Osteocyte (in vitro differentiated cells): ENCODE measurements at places on chromosomes 7 and 10.

- no peak for DNase-seq
Measured at GRCh38 chr7:47474211-47474936, 107.5 kb downstream of the TNS3 start.

GRCh38 chr7:4939971-4940728 lies 18.8 kb downstream of the MMD2 start:
- no peak for DNase-seq

GRCh38 chr10:58781873-58782488 lies 269.3 kb downstream of the BICC1 start:
- no peak for DNase-seq

DNA sequence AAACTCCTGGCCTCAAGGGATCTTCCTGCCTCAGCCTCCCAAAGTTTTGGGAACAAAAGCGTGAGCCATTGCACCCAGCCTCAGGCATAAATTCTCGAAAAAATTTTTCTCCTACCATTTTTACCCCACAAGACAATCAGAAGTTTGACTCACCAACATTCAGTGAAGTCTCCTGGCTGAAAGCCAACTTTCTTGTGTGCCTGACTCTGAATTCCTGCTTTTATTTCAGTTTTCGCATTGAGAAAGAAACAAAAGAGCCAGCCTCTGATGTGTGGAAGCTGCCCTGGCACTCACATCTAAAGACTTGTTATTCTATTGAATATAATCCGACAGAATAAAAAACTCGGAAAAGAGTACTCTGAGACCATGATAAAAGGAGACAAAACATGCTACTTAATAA lies 402.9 kb downstream of the MAGI2 start:
- DNase-seq, result no peak

DNA sequence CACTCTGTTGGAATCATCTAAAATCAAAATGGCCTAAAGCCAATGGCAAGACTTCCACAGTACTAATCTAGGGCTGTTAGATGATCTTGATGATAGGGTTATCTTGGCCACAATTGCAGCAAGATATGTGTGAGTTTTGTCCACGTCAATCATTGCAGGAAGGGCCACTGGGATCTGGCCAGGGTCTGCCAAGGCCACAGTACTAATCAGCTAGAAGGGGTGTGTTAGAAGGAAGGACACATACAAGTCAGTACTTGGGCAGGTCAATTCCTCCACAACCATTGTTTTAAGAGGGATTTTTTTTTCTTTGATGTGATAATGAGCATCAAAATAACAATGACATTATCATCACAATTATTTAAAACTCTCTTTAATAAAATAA lies 1.6 kb downstream of the LMOD2 start:
- DNase-seq, result no peak

DNA sequence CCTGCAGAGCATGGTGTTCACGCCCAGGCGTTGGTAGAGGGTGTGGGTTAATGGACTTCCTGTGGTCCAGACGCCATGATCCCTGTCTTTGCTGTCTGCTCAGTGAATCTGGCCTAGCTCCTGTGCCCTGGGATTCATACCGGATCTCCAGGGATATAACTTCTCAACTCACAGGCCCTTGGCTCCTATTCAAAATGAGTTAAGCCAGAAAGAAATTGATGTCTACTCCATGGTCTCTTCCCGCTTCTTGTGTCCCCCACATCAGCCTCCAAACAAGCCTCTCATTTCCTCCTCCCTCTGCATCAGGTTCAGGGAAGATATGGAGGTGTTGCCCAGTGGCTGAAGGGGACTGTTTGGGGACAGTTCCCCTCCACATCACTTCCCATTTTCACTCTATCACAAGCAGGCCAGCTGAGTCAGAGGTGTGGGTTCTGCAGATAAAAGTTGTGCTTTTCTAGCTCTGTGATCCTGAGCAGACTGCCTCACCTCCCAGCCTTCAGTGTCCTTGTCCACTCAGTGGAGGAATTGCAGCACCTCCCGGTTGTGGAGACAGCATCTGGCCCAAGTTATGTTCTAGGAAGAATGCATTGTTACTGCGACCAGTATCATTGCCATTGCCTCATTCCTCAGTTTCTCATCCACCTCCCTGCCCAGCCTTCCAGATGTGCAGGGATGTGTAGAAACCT lies 22.5 kb downstream of the AKR1E2 start:
- DNase-seq, result no peak

DNA sequence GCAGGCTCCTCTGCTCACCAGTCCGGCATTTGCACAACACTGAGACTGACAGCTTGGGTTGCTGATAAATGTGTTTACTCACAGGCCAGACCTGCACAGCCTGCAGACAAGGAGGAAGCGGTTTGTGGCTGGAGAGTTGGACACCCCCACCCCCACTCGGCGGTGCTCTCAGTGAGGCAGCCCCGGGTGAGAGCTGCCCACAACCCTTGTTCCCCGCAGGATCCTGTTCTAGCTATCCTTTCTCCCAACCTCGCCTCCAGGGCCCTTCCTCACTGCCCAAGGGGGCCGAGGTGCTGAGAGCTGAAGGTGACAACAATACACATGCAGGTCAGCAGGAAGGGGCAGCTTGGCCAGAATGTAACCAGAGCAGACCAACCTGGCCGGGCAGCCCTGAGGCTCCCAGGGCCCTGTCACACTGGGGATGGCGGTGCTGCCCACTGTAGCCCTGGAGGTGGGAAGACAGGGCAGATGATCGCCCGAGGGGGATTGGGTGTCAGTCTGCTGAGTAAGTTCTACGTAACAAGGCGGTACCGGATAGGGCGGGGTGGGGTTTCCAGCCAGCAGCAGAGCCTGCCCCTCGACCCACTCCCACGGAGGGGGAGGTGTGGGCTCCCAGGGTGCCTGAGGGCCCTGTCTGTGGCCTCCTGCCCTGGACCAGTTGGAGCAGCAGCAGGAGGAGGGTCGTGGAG lies 2.1 kb upstream of the ADAM8 start:
- no peak for DNase-seq
